Stimulated activated CD8-positive, alpha-beta memory T cell treated with anti-CD3 and anti-CD28 coated beads, Interleukin-4, amount 100 ng/mL, for 4 hours (primary cell): ENCODE measurements at places on chromosomes 16 and 17.
A peak's percentile ranks its signal among the peaks of the same experiment; 100 is the strongest.

DNA sequence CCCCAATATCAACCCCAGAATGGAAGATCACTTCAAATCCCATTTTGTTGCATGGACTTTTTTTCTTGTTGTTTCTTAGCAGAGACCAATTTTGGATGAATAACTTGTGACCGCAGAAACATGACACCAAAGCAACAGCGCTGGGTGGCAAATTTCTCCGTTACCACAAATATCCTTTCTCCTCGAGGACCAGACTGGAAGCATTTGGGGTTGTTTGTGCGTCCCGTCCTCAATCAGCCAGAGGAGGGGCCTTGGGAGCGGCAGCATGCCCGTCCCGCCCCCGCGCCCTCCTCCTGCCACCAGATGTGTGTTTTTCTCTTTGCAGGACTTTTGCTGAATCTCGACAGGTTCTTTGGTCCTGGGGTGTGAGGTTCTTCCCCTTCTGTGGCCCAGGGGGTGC, 282.5 kb upstream of the FOXF1 start:
- DNase-seq = no peak

DNA sequence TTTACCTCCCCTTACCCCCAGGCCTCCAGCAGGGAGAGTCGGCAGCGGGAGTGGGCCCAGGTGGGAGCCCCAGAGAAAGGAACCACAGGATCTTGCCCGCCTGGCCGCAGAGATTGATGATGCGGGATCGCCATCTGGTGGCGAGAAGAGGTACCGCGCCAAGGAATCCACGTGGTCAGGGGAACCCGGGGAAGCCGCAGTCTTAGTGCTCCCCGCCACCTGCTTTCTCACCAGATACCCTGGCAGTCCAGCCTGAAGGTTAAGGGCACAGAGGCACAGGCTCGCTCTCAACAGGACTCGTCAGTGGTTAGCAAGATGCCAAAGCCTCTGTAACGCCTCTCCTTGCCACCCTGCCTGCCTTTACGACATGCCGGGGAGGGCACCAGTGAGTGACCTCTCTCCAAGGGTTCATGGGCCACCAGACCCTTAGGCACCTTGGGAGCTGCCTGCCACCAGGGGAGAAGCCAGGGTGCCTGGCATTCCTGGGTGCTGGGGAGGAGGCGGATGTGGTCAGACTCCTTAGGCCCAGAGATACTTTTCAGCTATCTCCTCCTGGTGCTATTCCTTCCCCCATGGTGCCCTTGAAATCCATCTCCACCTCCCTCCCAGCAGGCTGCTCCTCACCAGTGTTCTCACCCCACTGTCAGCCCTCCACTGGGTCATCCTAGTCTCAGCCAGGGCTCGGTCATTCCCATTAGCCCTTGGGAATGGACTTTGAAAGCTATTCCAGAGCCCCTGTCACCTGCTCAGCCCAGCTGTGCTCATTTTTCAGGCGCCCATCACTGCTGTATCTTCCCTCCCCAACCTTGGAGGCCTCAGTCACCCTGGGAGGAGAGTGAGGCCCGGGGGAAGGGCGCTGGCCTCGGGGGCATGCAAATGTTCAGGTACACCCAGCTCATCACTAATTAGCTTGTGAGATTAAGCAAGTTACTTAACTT, 5.5 kb upstream of the RHBDF2 start:
- peak; percentile 69 for DNase-seq

DNA sequence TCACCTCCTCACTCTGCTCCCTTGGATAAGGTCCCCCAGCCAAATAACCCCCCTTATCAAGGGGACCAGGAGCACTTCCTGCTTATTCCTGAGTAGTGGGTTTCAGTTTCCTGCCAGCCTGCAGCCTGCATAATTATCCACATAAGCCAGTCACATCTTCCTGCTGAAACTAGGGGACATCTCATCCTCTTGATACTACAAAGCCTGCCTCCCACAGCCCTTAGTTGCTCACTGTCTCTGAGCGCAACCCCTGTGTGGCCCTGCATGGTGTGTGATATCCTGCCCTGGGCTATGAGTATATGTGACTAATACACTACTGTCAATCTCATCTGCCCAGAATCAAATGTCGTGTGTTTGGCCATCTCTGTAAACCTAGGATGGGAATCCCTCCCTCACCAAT, 8.0 kb upstream of the XYLT2 start:
- DNase-seq = no peak

DNA sequence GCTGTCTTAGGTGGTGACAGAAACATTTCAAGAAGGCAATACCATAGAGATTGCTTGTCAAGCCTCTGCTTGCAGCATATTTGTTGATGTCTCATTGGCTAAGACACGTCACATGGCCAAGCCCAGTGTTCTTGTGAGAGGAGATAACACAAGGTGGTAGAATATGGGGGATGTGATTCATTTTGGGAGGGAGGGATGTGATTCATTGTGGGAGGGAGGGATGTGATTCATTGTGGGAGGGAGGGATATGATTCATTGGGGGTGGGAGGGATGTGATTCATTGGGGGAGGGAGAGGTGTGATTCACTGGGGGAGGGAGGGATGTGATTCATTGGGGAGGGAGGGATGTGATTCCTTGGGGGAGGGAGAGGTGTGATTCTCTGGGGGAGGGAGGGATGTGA, 470.5 kb upstream of the SALL1 start:
- DNase-seq = no peak

GRCh38 chr16:22848451-22848850, 34.5 kb downstream of the HS3ST2 start:
- no peak for DNase-seq

DNA sequence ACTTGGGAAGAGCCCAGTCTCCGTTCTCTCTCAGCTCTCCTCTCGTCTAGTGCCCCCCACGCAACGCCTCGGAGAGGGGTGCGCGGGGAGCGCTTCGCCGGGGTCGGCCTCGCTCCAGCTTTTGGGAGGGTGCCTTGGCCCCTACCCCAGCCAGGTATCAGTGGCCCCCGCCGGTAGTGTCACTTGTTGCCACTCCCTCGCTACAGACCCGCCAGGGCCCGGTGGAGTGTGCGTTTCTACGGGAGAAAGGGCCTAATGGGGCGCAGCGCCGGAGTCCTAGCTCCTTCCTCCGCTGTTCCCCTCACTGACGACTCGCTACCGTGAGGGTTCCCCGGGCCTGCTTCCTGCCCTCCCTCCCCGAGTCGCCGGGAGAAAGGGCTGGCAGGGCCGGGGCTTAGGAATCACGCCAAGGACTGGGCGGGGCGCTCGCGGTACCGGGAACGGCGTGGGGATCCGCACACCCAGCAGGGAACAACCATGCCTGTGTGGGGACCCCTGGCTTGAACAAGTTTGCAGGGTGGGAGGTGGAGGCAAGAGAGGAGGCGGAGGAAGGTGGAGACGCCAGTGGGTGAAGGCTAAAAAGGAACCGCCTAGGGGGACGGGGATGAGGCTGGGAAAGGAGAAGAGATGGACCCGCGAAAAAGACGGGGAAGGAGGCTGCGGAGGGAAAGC, 997 bp upstream of the CDH11 start:
- DNase-seq = no peak

GRCh38 chr17:76542984-76543383, 3.1 kb downstream of the PRCD start:
- no peak for DNase-seq

DNA sequence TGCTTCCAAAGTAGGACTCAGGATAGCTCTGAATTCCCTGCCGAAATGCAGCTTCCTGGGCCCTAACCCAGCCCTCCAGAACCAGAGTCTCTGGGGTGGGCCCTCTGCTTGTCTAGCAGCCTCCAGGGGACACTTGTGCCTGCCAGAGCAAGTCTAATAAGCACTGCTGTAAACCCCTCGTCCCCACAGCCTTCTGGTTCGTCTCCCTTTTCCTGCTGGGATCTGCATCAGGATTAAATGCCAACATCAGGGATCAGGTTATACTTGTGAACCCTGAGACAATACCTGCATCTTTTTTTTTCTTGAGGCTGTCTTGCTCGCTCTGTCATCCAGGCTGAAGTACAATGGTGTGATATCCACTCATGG, 282.0 kb downstream of the SEC14L1 start:
- no peak for DNase-seq

GRCh38 chr17:39092692-39093230, 58.7 kb downstream of the PLXDC1 start:
- no peak for DNase-seq

GRCh38 chr16:58940609-58941008, 206.5 kb upstream of the GOT2 start:
- DNase-seq = no peak

DNA sequence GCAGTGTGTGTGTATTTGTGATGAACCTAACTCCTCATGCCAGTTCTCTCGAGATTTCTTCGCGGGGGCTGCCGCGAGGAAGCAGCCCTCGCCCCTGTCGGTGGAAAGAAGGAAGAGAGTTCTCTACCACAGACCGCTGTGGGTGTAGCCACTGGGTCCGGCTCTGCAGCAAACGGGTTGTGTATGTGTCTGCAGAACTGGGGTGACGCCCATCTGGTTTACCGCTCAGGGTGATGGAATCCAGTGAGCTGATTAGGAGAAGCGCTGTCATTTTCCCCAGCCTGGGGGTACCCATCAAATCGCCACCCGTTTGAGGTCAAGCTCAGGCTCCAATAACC, 7.7 kb downstream of the CORO6 start:
- peak; percentile 54 for DNase-seq

GRCh38 chr17:36885153-36885735, 52.0 kb upstream of the LHX1 start:
- DNase-seq = no peak

DNA sequence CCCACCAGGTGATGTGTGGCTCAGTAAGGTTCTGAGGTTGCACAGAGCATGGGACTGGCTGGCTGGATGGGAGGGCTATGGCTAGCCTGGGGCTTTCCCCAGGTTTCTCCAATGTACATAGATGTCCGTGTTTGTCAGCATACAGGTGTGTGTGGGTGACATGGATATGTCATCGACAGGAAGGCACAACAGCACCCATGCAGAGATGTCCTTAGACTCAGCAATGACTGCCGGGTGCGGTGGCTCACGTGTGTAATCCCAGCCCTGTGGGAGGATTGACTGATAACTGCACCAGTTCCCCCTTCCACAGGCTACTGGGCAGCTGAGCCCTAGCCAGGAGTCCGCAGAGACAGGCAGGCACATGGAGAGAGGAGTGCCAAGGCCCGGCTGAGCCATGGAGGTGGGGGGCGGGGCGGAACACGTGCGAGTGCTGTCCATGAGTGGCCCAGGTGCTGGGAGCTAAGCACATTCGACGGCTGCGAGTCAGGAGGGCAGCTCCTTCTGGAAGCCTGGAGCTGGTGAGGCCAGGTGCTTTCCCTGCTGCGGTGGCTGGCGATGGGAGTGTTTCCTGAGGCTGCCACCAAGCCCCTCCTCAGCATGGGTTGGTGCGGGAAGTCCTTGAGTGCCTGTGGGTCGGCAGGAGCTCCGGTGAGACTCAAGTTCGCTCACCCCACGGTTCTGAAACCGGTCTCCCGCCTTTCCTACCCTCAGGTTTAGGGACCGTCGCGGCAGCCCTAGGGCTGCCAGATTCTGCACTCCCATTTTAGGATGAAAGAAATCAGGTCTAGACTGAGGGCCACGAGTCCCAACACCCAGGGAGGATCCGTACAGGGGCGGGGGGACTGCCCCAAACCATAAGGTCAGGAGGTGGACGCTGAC, 858 bp upstream of the ASPSCR1 start:
- DNase-seq = no peak

GRCh38 chr16:57479976-57480753, 6.1 kb downstream of the DOK4 start:
- no peak for DNase-seq

DNA sequence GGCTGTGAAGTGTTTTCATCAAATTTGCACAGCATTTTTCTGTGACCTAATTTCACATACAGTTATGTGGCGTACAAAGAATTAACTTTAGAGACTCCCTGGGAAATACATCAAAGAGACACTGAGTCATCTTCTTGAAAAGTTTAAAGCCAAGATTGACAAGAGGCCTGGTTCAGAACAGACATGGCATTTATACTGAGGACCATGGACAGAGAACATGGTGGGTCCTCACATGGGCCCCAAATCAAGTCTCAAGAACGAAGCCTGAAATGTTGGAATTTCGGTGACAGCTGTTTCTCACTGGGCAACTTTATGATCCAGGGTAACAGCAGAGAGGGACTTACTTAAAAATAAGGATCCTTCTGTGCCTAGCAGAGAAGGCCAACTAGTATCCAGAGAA, 311.5 kb upstream of the KCNJ16 start:
- DNase-seq = no peak

GRCh38 chr17:36072431-36073121, 8.5 kb downstream of the CCL18 start:
- peak; percentile 41 for DNase-seq

DNA sequence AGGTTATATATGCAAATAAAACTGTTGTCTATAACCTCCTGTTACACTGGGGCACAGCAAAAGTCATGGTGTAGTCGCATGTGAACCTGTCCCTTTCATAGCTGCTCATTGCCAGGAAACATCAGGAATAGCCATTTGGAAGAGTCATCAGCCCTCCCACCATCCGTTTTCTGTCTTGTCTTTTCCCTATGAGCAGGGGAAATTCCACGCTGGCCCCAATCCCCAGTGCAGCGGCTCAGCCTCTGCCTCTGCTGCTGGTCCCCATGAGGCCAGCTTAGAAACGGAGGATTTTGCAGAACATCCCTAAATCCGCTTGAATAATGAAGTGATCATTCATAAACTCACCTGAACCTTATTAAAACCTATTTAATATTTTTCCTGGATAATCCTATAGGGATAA, 10.5 kb downstream of the MAPT start:
- DNase-seq = no peak

GRCh38 chr17:37833237-37833859, 88.5 kb upstream of the HNF1B start:
- DNase-seq = no peak

DNA sequence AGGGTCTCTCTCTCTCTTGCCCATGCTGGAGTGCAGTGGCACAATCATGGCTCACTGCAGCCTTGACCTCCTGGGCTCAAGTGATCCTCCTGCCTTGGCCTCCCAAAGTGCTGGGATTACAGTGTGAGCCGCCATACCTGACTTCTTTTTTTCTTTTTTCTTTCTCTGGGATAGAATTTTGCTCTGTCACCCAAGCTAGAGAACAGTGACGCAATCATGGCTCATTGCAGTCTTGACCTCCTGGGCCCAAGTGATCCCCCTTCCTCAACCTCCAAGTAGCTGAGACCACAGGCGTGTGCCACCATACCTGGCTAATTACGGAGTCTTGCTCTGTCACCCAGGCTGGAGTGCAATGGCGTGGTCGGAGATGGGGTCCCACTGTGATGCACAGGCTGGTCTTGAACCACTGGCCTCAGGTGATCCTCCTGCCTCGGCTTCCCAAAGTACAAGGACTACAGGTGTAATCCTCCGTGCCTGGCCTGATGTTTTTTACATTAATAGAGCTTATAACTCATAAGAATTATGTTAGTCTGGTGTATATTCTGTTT, 76.5 kb downstream of the BCAS3 start:
- DNase-seq = no peak

DNA sequence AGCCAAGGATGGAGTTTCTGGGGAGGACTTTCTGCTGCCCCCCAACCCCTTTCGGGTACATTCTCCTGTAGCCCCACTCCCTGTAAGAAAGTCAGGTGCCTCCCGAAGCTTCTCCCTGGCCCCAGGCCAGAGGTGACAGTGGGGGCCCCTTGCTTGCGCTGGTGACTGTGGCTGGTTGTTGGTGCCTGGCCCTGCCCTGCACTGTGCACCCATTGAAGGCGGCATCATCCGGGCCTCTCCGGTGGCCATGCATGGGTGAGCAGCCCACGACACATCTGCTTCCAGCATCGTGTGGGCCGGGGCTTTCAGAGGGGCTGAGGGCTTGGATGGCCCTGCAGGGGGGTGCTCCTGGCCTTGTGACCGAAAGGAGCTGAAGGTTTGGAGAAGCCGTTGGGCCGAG, 297.0 kb downstream of the SEC14L1 start:
- no peak for DNase-seq

- DNase-seq = no peak
Measured at GRCh38 chr17:8870406-8871040, 3.0 kb upstream of the PIK3R6 start.
